Fibroblast of mammary gland (primary cell): ENCODE measurements at places on chromosomes 13 and 19.

- DNase-seq = no peak
Observed at GRCh38 chr13:94988654-94989053, 276.3 kb upstream of the SOX21 start.

GRCh38 chr13:28755546-28755870 is 36.7 kb upstream of the SLC46A3 start:
- DNase-seq = peak; percentile 43

DNA sequence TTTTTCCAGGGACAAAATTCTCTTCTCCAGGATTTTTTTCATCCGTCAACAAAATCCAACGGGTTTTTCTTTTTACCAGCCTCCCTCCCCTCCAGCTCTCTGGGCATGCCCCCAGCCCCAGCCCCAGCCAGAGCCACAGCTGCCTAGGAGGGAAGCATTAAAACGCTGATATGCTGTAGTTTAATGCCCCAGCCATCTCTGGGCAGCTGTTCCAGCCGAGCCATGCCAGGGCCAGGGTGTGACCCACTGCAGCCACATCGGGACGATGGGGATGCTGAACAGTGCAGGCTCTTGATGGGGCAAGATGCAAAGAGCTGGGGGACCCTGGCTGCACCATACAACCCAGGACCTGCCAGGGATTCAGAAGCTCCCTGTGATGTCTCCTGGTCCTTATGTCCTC is 32.1 kb downstream of the TSHZ3 start:
- DNase-seq = no peak

- peak; percentile 3 for DNase-seq
Observed at GRCh38 chr13:111531505-111531904, 211.1 kb downstream of the TEX29 start.

- DNase-seq = peak; percentile 5
Observed at GRCh38 chr13:26344980-26345379, 91.1 kb downstream of the CDK8 start.

- peak; percentile 56 for DNase-seq
Observed at GRCh38 chr19:48152551-48152950, 17.6 kb downstream of the LIG1 start.

- no peak for DNase-seq
Observed at GRCh38 chr19:47186446-47187334, 44.3 kb downstream of the BBC3 start.

- no peak for DNase-seq
Observed at GRCh38 chr13:114130131-114130836, 2.1 kb downstream of the RASA3 start.

- no peak for DNase-seq
Observed at GRCh38 chr13:113804703-113805430, 45.8 kb downstream of the TMEM255B start.

- peak; percentile 88 for DNase-seq
Observed at GRCh38 chr13:51523082-51523518, 61.2 kb upstream of the WDFY2 start.

- DNase-seq = peak; percentile 32
Observed at GRCh38 chr13:60018536-60018935, 145.2 kb downstream of the DIAPH3 start.

DNA sequence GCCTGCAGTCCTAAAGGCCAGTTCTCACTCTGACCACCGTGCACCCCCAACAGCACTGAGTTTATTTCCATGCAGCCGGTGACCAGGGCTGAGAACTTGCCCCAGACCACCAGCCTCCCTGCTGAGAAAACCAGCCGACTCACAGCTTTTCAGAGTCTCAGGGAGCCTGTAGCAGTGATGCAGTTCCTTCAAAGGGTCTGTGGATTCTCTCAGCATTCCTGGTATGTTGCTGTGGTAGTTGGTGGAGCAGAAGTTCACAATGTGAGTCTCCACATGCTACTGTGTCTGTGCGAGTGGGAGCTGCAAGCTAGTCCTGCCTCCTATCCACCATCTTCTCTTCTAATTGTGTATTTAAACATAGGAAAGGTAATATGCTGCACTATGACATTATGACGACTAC is 254.9 kb upstream of the KLF12 start:
- no peak for DNase-seq

DNA sequence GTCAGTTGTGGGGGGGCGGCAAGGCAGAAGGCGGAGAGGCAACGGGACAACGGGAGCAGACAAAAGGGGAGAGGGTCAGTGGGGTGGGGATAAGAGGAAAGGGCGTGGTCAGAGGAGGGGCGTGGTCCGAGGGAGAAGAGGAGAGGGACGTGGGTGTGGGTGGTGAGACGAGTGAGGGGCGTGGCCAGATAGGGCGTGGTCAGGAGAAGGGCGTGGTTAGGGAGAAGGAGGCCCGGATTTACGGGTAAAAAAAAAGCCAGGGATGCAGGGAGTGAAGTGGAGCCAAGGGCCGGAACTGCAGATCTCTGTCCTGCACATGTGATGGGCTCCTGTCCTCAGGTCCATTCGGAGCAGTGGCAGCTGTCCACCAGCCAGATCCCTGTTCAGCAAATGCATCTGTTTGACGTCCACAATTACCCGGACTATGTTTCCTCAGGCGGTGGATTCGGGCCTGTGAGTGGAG is 21.5 kb downstream of the CPT1C start:
- DNase-seq = peak; percentile 98

DNA sequence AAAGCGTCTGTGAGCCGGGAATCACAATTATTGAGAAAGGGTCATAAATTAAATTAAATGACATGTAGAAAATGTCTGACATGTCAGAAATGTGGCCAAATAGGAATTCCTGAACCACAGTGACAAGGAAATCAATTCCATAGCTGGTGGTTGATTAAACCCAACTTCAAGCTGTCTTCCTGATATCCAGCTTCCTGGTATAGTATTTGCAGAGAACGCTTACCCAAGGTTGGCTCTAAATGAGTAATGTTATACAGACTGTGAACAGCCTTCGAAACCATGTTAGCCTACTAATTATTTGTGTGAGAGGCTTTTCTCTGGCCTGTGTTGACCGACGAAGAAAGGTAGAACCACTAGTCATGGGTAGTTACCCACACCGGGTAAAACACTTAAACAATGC is 347.2 kb downstream of the RFC3 start:
- no peak for DNase-seq

- no peak for DNase-seq
Observed at GRCh38 chr13:108268466-108269112, 929 bp upstream of the TNFSF13B start.

DNA sequence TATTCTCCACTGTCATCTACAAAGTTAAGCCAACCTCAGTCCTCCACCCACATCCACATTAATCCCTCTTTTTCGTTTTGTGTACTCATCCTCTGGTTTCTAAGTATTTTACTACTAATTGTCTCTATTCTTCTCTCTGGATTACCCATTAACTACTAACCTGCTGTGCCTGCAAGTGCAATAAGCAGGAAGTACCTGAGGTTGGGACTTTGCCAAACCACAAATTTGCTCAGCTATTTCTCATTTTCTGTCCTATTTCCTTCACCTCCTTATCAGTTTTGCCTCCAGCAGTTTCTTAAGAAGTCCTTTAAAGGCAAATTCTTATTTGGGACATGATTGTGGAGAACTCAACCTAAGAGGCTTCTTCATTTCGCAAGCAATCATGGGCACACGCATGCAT is 1708.9 kb downstream of the SLITRK5 start:
- no peak for DNase-seq

- no peak for DNase-seq
Observed at GRCh38 chr19:5103812-5104410, 135.0 kb downstream of the KDM4B start.

DNA sequence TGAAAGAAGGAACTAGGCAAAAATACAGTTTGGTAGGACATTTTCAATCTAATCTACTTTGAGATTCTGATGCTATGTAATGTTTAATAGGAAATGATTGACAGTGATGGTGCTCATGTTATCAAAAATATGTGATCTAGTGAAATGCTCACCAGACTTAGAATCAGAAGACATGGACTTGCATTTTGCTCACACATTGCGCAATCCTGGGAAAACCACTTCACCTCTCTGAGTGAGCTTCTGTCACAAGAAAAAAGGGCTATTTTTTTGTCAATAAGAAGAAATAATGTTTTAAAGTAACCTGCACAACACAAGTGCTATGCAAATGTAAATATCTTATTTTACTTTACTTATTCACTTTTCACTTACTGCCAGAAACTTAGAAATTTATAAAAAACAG is 380.9 kb upstream of the HTR2A start:
- DNase-seq = peak; percentile 56

- DNase-seq = no peak
Observed at GRCh38 chr13:51457086-51457815, 4.4 kb upstream of the INTS6 start.

- no peak for DNase-seq
Observed at GRCh38 chr13:42649141-42649540, 75.2 kb downstream of the TNFSF11 start.

GRCh38 chr19:46404055-46404752 is 9.2 kb downstream of the CCDC8 start:
- peak; percentile 61 for DNase-seq

DNA sequence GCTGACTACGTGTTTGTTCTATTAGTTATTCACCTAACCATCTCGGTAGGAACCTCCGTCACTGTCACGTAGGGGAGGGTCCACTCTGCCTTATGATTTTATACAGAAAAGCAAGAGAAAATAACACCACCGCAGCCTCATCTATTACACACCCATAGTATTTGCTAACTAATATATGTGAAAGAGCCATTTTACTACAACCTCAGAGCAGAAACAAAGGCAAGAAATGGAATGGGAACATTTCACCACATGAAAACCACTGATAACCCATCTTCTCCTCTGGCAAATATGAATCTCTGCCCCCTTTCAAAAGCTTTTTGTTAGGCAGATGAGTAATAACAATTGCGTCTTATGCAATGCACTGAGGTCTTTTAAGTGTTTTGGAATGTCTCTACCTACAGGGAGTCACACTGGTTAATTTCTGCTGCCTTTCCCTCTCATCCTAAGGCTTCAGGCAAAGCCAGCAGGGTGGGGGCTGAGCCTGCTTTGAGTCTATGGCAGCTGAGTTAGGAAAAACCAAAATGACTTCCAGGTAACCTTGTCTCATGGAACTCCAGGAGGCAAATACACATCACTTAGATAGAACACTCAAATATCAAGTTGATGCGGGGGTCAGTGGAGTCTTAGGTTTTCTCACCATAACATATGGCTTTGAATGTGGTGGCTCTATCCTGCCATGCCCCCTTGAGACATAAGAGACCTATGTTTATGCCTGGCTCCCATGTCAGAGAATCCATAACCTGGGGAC is 15.0 kb downstream of the TSHZ3 start:
- DNase-seq = peak; percentile 74

DNA sequence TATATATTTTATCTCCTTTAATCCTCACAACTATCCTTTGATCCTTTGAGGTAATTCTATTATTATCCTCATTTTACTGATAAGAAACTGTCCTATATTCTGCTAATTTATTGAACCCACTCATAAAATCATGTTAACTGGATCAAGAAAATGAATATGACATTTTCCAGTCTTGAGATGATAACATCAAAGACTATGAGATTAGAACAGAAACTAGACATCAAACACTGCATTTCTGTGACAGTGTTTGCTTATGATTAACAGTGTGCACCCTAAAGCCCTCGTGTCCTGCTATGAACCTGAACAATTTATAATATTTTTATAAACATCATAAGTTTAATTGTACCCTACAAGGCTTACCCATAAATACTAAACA is 96.3 kb downstream of the TBC1D4 start:
- DNase-seq = no peak

DNA sequence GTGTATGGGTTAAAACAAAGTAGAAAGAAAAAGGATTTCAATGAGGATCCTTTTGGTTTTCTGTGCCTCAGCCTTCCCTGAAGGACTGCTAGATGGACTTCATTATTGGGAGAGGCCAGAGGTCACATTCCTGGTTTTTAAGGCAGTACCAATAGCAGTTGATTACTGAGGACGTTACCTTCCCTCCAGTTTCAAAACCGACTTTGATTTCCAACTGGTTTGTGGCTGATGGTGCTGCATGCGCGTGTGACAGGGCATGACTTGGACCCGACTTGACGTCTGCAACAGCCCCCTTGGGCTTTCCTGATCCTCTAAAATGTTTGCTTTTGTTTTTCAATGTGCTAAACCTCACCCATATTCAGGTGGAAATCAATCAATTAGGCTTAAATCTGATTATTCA is 314.3 kb upstream of the ARGLU1 start:
- no peak for DNase-seq

GRCh38 chr19:49801966-49802661 is 11.0 kb downstream of the FUZ start:
- peak; percentile 89 for DNase-seq

GRCh38 chr13:46106839-46107371 is 2.1 kb upstream of the CPB2 start:
- DNase-seq = no peak

DNA sequence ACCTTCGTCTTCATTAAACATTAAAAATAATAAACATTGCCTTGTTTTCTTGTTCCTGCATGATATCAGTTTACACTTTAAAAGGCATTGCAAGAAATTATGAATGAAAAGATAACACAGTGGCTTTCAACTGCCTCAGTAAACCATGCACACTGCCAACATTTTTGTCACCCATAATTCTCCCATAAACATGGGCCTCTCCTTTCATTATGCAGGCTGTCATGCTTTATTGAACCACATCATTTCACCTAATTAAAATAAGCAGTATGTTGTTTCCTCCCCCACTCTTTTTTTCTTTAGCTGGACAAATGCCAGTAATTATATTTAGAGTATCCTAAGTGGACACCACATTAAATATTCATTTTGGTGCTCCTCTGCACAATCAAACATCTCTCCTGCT is 1566.5 kb upstream of the SLC10A2 start:
- no peak for DNase-seq

GRCh38 chr13:20973886-20974425 is 71.4 kb upstream of the XPO4 start:
- DNase-seq = no peak

DNA sequence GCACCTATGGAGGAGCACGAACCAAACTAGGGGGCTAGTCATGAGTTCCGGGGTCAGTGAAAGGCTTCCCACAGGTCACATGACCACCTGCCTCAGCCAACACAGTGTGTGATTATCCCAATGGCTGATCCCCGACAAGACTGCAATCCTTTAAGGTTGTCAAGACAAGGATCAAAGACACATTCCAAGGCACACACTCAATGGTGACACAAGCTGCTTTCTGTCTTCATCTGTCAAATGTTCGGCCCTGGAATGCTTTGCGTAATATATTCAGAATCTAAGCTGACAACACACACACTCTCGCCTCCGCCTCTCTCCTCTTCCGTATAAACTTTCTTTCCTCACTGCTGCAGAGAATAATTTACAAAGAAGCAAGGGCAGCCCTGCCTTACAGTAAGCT is 11.7 kb downstream of the RANBP3 start:
- peak; percentile 79 for DNase-seq

DNA sequence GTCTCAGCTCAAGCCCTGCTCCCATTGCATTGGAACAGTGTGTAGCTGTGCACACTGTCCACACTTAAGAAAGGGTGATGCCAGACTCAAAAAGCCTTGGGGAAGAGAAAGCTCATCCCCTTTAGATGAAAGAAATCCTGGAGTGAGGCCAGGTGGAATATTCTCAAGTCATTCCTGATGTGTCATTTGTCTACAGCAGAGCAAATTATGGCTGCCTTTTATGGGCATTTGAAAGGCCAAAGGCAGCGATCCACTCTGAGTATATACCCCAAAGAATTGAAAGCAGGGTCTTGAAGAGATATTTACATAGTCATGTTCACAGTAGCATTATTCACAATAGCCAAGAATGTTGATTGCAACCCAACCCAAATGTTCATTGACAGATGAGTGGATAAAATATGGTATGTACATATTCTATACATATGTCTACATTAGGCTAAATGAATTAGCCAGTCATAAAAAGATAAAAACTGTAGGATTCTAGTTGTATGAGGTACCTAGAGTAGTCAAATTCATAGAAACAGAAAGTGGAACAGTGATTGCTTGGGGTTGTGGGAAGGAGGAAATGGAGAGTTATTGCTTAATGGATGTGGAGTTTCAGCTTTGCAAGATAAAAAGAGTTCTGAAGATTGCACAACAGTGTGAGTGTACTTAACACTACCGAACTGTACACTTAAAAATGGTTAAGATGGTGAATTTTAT is 214.9 kb downstream of the KCNRG start:
- peak; percentile 83 for DNase-seq
